Stimulated activated CD8-positive, alpha-beta memory T cell treated with anti-CD3 and anti-CD28 coated beads, Interleukin-4, amount 100 ng/mL, for 1 hour (primary cell): ENCODE measurements at places on chromosomes 5 and 9.

GRCh38 chr5:2537378-2538145 is 213.9 kb downstream of the IRX2 start:
- DNase-seq = no peak

- no peak for DNase-seq
Measured at GRCh38 chr5:164184158-164184557, 678.7 kb downstream of the MAT2B start.

GRCh38 chr5:136491806-136492205 is 126.5 kb upstream of the TRPC7 start:
- no peak for DNase-seq

DNA sequence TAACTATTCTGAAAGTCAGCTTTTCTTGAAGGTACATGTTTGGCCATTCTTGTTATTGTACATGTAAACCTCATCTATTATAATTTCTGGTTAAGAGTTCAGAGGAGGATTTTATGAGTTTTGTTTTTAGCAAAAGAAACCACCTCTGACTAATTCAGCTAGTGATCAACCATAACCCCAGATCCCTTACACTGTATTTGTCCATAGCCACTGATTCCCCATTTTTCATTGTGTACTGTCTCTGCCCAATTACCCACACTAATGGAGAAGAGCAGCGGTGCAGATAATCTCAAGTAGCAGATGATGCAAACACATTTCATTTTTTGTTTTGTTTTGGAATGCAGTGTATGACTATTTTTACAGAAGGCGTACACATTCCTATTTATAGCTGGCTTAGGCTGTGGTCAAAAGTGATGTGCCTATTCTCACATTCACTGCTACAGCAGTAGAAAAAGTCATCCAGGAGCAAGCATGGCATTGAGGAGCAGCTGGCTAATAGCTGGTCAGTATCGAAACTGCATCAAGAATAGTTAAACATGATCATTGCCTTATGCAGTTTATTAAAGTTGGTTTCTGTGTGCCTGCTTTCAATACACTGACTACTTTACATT is 988.3 kb downstream of the DTWD2 start:
- DNase-seq = no peak

DNA sequence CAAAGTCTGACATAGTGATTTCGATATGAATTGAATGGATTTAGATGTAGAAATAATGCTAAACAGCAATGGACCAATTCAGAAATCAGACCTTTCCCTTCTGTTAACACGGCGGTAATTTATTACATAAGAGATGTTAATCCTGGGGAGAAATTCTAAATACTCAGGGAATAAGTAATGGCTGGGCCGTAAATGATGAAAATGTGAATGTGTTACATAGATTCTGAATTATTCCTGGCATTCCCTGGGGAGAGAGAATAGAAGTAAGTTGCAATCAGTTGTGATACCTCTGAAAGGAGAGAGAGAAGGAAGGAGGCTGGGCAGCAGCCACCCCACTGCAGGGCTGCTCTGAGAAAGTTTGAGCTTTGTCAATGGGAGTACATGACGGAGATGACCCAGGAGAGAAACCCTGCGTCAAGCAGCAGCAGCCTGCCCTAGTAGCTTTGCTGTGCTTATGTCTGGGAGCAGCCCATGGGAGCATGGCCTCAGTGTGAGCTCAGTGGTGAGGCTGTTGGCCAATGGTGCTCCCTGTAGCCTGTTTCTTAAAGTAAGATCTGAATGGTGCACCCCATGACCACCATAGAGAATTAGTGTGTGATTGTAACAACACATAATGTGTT is 420.1 kb downstream of the MTRR start:
- no peak for DNase-seq

- DNase-seq = no peak
Measured at GRCh38 chr9:12880406-12881015, 105.7 kb downstream of the LURAP1L start.

- DNase-seq = no peak
Measured at GRCh38 chr9:127300886-127301447, 36.4 kb downstream of the GARNL3 start.

- DNase-seq = no peak
Measured at GRCh38 chr9:93902780-93903655, 52.1 kb downstream of the BARX1 start.

DNA sequence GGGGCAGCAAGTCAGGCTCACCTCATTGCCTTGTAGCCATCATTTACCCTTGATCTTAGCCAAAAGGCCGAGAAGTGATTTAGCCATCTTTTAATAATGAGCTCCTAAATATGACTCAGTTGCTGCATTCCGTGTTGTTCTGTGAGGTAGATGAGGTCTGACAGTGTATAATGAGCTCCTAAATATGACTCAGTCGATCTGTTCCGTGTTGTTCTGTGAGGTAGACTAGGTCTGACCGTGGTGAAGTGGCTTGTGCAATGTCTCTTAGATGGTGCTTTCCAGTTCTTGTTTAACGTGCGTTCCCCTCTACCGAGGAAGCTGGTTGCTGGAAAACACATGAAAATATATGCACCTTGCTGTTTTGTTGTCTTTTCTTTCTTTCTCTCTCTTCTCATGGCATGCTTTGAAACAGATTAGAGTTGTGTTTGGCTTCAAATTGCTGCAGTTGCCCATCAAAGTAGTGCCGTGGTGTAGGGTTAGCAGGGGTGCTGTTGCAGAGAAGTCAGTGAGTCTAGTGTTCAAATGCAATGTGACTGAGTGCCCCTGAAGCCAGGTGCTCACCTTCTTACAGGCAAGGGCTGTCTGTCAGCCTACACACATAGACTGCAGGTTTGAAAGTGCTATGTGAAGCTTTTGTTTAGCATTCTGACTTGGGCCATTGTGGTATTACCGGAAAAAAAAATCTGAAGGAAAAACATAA is 118.6 kb downstream of the KDM4C start:
- DNase-seq = no peak

GRCh38 chr9:107210775-107211174 is 72.3 kb upstream of the RAD23B start:
- DNase-seq = no peak

DNA sequence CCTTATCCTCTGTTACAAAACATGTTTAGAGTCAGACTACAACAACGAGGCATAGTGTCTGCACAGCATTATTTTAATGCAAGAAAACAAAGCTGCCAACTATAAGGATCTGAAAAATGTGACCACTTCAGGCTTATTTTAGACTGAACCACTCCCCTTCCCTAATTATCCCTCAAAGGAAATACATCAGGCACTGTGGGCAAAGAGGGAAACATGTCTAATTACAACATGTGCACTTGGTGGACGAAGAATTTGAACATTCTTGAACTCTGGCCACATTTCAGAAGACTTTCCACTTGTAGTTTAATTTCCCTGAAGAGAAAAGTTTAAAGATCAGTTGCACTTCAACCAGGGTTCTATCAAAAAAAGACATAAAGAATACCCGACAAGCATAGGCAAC is 3.8 kb downstream of the MTMR12 start:
- no peak for DNase-seq

DNA sequence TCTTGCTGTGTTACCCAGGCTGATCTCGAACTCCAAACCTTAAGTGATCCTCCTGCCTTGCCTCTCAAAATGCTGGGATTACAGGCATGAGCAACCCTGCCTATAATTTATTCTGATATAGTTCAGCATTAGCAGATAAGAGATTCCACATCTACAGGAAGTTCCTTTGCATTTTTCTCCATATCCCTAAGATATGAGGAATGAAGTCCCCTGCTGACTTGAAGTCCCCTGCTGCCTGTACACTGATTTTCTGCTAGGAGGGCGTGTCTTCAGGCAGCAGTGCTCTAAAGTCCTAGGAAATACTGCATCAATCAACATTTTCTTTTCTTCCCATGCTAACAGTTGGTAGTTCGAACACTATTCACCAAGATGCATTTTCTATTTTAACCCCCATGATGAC is 105.8 kb downstream of the ARHGAP26 start:
- no peak for DNase-seq

GRCh38 chr9:105054491-105054890 is 126.5 kb upstream of the ABCA1 start:
- DNase-seq = no peak

DNA sequence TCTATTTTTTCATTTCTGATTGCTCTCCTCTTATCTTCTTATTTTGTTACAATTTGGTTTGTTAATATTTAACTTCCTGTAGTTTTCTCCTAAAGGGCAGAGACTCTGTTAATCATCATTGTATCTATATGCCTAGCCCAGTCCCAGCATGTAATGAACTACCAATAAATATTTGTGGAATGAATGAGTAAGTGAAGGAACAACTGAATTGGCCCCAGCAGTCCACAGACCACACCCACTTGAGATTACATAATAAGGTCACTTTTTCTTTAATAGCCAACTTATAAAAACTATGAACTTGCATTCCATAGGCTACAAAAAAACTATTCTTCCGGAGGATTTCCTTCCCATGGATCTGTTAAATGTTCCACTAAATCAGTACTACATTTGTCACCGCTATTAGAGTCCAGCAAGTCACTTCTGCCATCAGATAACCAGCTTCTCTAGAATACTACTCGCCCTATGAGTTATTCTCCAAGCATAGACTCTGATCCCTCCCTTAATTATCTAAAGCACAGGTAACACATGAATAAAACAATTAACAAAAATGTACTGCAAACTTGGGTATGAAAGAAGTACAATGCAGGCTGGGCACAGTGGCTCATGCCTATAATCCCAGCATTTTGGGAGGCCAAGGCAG is 27.5 kb upstream of the TNPO1 start:
- DNase-seq = no peak

DNA sequence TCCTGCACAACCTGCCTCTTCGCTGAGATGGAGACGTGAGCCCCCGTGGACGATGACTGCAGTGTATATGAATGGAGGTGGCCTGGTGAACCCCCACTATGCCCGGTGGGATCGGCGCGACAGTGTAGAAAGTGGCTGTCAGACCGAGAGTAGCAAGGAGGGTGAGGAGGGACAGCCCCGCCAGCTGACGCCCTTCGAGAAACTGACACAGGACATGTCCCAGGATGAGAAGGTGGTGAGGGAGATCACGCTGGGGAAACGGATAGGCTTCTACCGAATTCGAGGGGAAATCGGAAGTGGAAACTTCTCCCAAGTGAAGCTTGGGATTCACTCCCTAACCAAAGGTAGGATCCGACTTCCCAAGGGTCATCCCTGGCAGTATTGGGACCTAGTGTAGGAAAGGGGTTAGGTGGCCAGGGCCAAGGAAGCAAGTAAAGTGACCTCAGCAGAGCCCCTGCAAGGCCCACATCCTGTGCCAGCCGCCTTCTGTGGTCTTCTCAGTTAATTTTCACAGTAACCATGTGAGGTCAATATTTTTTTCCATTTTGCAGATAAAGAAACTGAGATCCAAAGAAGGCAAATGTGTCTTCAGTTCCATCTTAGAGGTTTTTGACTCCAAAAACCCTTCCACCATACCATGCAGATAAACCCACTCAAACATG is 53.8 kb downstream of the NIM1K start:
- DNase-seq = no peak

DNA sequence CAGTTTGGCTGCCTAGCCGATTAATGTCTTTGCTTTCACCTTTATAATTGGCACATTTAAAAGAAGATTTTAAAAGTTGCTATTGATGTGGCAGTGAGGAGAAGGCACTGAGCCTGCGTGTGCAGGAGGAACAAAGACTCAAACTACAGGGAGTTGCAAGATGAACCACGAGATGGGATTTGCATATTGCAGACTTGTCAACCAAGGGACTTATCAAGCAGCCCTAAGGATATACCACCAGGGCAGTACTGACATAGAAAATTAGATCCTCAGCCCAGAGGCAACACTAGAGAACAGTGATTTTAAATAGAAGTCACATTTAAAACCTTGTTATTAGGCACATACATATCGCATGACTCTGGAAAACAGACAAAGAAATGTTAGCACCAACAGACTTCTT is 342.6 kb downstream of the GLIS3 start:
- DNase-seq = no peak

GRCh38 chr9:111959468-111960359 is 63.1 kb downstream of the UGCG start:
- DNase-seq = no peak

GRCh38 chr5:90873033-90873517 is 314.5 kb downstream of the ADGRV1 start:
- no peak for DNase-seq

- DNase-seq = no peak
Measured at GRCh38 chr5:95726811-95727763, 4.0 kb upstream of the RHOBTB3 start.

DNA sequence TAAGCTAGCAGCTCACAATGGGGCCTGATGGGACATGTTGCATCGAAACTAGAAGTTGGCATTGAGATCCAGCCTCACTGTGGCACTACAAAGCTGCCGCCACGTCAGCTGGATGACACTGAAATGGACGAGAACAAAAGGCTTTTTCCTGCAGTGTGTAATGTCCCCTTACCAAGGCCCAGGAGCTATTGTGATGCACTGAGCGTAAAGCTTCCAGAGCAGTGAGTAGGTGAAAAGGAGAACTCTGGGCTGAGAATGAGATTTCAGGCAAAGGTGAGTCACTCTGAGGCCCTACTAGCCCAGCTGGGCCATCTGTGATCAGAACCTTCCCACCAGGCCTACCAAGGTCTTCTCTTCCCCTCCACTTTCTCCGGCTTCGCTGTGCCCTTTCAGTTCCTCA is 528.1 kb upstream of the KLF4 start:
- DNase-seq = no peak

DNA sequence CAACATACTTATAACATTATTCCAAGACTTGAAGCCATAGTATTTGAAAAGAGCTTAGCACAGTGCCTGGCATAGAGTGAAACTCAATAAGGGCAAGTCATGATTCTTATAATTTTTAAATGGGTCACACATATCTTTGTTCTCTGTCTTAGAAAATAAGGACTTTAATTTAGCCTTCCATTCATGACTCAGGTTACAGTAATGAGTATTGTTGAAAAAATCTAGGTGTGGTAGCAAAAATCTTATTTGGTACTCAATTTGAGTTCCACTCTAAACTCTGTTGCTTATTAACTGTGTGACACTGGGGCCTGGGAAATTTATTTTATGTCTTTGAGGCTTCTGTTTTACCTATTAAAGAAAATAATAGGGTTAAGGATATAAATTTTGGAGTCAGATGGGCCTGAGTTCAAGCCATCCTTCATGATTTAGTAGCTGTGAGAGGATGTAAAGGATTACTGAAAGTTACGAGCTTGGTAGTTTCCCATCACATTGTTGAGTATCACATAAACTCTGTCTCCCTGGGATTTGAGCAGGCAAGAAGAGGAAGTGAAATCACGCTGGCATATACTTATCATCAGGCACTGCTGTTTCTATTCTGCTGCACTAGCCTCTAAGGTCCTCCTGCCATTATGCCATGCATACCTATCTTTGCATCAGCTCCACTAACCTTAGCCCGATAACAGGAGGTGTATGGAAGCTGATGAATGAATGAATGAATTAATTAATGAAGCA is 1.5 kb downstream of the SPINK9 start:
- no peak for DNase-seq
